ENCODE measurements at places on chromosomes 2 and 18. TPM values are rescaled to one million over a fixed set of nuclear protein-coding genes. Genes with fewer than 3 reads are reported as not detected.

The SERPINB10 gene
- not detected for total RNA-seq

The SIGLEC15 gene
- total RNA-seq: not detected

The C2orf69 gene
- 17.1 TPM for total RNA-seq

The FLACC1 gene
- 1.4 TPM for total RNA-seq

The HOXD8 gene
- total RNA-seq: not detected

The IL18R1 gene
- 50.2 TPM for total RNA-seq

The LYG1 gene
- 2.1 TPM for total RNA-seq

The RAX gene
- total RNA-seq: not detected

The LCT gene
- total RNA-seq: 0.31 TPM

The NEMP2 gene
- 16.4 TPM for total RNA-seq

The NAB1 gene
- 34.1 TPM for total RNA-seq

The NEURL3 gene
- 1.2 TPM for total RNA-seq

The PCARE gene
- total RNA-seq: not detected

The RESP18 gene
- total RNA-seq: not detected

The HPCAL1 gene
- total RNA-seq: 82.8 TPM

The FHL2 gene
- total RNA-seq: 3.8 TPM

The MRO gene
- not detected for total RNA-seq

The KCNJ3 gene
- total RNA-seq: not detected

The GALNT5 gene
- not detected for total RNA-seq

The CCDC148 gene
- not detected for total RNA-seq

The POTEJ gene
- total RNA-seq: not detected

The LYPD6 gene
- total RNA-seq: not detected

The TRAPPC12 gene
- 91.7 TPM for total RNA-seq

The RAPGEF4 gene
- total RNA-seq: 0.37 TPM

The RPIA gene
- 86.5 TPM for total RNA-seq

The CCDC178 gene
- total RNA-seq: not detected

The GPR39 gene
- not detected for total RNA-seq

The COLEC11 gene
- 0.47 TPM for total RNA-seq

The FRZB gene
- total RNA-seq: not detected

The PID1 gene
- not detected for total RNA-seq

The ALPI gene
- total RNA-seq: not detected

The L3MBTL4 gene
- total RNA-seq: 0.26 TPM

The DAPL1 gene
- total RNA-seq: not detected

The RAMP1 gene
- 17.6 TPM for total RNA-seq

The LYG2 gene
- not detected for total RNA-seq

The ZNF385B gene
- not detected for total RNA-seq

The RAB17 gene
- not detected for total RNA-seq

The APCDD1 gene
- not detected for total RNA-seq

The KANSL1L gene
- total RNA-seq: 5.0 TPM

The FAM168B gene
- total RNA-seq: 82.3 TPM

The CTNNA2 gene
- not detected for total RNA-seq

The DRC1 gene
- not detected for total RNA-seq
